ENCODE measurements at places on chromosomes 1 and 21.

DNA sequence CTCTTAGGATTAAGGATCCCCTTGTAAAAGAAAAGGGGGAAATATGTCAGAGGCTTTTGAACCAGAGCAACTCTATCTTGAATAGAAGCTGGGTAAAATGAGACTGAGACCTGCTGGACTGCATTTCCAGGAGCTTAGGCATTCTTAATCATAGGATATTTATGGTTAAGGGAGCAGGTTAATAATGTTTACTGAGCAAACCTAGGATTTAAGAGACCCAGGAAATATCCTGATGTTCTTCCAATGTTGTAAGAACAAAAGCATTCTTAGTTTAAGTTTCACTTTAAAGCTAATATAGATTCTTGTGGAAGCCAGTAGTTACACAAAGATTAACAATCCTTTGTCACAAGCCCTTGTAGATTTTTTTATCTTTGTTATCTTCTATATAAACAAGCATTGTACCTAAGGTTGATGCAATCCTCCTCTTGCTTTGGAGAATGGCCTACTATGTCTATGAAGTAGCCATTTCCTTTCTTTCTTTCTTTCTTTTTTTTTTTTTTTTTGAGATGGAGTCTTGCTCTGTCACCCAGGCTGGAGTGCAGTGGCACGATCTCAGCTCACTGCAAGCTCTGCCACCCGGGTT lies 570.2 kb upstream of the BEND5 start:
- no peak for DNase-seq

GRCh38 chr1:233168384-233168783 lies 127.1 kb downstream of the PCNX2 start:
- DNase-seq: no peak

GRCh38 chr1:237875291-237875690 lies 15.4 kb downstream of the ZP4 start:
- DNase-seq: no peak

GRCh38 chr1:156407344-156407743 lies 38.3 kb downstream of the RHBG start:
- DNase-seq: no peak

GRCh38 chr1:175804561-175804960 lies 61.2 kb upstream of the TNR start:
- no peak for DNase-seq

DNA sequence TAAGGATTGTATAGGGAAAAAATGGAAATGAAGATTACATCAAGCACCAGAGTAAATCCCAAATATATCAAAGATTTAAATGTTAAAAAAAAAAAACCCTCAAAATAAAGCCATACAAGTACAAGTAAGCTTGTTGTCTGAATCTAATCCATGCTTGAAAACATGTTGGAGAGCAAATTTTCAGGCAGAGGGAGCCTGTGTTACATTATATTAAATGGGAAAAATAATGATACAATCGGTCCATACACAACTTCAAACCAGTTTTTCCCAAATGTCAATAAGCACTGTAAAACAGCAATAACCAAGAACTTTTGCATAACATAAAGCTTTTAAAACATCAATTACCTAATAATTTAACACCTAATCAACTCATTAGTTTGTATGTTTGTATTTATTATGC lies 949.4 kb upstream of the ADGRL4 start:
- no peak for DNase-seq

DNA sequence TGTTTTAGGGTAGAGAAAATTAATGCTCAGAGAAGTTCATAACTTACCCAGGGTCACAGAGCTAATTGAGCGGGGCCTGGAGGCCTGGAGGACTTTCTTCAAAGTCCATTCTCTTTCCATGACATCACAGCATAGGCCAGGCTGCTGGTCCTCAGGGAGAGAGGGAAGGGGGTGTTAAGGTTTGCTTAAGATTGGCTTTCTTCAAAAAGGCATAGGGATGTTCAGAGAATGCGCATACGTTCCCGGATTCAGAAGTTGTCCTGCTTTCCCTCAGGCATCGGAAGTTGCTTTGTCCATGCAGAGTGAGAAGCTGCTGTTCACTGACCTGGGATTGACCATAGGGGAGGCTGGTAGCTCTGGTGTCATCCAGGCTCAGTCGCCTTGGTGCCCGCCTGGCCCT lies 25.0 kb downstream of the RASSF5 start:
- no peak for DNase-seq

DNA sequence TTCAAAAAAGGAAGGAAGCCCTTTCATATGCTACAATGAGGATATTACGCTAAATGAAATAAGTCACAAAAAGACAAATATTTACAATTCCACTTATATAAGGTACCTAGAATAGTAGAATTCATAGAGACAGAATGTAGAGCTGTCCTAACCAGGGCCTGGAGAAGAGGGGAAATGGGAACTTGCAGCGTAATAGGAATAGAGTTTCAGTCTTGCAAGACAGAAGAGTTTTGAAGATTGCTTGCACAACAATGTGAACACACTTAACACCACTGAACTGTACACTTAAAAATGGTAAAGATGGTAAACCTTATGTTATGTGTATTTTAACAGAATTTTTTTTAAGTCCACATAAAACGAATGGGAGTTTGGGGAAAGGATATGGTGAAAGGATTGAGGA lies 2.9 kb downstream of the CD1B start:
- peak; percentile 62 for DNase-seq

- DNase-seq: peak; percentile 66
These were observed 7.7 kb downstream of the ENSA start for GRCh38 chr1:150621497-150622302.

GRCh38 chr1:109158433-109158832 lies 44.5 kb downstream of the ELAPOR1 start:
- DNase-seq: no peak

DNA sequence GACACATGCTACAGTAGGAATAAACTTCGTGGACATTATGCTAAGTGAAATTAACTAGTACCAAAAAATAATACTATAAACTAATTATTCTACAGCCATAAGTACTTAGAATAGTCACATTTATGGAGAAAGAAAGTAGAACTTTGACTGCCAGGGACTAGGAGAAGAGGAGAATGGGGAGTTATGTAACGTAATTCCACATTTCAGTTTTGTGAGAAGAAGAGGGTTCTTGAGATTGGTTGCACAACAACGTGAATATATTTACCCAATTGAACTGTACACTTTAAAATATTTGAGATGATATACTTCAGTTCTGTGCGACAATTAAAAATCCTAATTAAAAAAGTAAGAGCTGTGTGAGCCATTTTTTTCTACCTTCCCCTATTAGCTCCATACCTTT lies 1412.9 kb downstream of the PLA2G4A start:
- no peak for DNase-seq

DNA sequence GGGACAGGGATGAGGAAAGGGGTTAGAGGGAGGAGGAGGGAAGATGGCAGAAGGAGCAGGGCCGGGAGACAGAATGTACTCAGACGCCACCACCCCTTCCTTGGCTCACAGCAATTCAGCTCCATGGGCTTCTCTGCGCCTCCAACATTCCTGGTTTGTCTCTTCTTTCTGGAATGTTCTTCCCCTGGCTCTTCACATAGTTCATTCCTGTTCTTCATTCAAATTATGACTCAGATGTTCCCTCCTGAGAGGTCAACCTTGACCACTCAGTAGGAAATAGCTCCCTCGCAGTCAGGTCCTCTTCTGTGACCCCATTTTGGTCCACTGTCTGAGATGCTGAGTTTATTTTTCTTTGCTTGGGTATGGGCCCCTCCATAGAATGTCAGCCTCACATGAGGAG lies 203.2 kb downstream of the C1orf94 start:
- DNase-seq: no peak

GRCh38 chr1:29398431-29398830 lies 162.1 kb downstream of the PTPRU start:
- no peak for DNase-seq

- no peak for DNase-seq
These were observed 31.9 kb downstream of the PLPP3 start for GRCh38 chr1:56547473-56547872.

- no peak for DNase-seq
These were observed 39.4 kb downstream of the NENF start for GRCh38 chr1:212471891-212472675.

GRCh38 chr21:16195538-16195910 lies 465.7 kb downstream of the USP25 start:
- peak; percentile 42 for DNase-seq

DNA sequence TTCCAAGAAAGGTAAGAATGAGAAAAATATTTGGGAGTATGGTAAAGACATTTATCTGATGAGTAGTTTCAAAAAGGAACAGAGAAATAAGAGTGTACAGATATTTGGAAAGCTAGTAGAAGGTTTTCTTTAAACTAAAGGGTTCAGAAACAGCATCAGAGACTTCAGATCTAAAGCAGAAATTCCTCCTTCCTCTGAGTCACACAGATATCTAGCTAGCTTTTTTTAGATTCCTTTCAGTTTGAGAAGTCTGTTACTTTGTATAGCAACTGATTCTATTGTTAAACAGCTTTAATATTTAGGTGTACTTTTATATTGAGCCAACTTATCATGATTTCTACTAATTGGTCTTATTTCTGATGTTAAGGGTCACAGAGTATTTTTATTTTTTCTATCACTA lies 4.7 kb downstream of the AMY2B start:
- DNase-seq: no peak

GRCh38 chr1:117150316-117150715 lies 28.8 kb upstream of the TRIM45 start:
- peak; percentile 2 for DNase-seq

DNA sequence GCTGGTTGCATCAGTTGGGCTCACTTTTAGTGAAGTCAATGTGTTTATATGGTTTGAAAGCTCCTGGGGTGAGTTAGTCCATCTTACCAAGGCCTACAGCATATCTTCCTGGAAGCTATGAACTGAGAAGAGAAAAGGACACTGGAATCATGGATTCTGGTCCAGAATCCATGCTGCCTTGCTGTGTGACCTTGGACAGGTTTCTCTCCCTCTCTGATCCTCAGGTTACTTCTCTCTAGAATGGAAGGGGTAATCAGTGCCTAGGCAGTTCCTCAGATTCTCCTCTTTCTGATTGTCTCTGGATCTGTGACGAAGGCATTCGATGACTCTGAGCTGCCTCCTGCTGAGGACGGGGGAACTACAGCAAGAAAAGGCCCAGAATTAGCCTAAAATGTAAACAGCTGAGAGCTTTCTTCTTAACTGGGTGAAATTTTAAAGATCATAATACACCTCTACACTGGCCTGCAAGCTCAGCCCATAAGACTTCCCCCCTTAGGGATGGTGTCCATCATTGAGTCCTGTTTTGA lies 425.0 kb upstream of the VAMP3 start:
- DNase-seq: no peak

DNA sequence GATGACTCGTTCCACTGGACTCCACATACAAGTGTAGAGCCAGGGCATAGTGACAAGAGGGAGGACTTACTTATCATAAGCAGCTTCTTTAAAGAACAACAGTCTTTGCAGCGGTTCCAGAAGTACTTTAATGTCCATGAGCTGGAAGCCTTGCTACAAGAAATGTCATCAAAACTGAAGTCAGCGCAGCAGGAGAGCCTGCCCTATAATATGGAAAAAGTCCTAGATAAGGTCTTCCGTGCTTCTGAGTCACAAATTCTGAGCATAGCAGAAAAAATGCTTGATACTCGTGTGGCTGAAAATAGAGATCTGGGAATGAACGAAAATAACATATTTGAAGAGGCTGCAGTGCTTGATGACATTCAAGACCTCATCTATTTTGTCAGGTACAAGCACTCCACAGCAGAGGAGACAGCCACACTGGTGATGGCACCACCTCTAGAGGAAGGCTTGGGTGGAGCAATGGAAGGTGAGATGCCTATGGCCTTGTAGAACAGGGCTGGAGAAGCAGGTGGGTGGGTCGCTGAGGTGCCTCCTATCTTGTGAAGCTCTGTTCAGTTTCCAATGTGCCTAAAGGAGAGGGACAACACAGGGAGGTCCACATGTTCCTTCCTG lies 12.1 kb downstream of the MIA3 start:
- no peak for DNase-seq

DNA sequence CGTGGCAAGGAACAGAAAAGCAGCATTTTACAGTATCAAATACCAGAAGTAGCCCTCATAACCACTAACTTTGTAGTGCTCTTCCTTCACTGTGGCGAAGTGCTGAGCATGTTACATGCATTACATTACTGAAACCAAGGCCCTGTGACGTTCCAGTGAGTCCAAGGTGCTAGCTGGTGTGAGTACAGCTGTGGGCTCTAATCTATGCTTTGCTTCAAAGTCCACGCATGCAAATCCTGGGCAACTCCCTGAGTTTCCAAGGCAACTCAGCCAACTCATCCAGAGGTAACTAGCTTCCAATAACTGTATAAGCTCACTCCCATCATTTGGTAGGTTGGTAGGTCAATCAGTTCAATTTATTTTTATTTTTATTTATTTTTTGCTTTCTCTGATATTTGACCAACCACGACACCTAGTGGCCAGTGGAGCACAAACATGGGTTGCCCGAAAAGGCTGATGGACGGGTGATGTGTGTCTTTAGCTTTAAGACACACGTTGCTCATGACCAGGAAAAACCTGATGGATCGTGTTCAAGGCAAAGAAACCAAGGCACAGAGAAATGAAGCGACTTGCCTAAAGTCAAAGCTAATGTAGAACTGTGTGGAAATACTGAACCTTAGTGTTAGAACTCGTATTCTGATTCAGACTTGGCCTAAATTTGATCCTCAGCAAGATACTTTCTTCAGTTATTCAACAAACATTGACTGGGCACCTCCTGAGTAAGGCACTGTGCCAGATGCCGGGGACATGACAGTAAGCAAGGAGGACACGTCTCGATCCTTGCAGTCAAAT lies 73.0 kb downstream of the GNG12 start:
- peak; percentile 77 for DNase-seq

DNA sequence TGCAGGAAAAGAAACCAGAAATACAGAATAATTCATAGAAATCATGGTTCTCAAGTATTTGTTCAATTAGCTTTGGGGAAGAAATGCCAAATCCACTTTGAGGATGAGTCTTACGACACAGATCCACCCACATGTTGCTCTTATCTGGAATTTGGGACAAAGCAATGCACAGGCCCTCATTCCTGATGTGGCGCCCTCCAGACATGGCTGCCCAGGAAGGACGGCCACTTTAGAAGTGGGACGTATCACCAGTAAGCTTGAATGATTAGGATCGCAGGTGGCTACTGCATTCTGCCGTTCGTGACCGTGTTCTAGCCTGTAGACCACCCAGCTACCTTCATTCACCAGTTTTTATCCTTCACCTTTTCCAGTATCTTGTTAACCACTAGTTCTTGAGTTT lies 20.1 kb upstream of the NCMAP start:
- DNase-seq: no peak

DNA sequence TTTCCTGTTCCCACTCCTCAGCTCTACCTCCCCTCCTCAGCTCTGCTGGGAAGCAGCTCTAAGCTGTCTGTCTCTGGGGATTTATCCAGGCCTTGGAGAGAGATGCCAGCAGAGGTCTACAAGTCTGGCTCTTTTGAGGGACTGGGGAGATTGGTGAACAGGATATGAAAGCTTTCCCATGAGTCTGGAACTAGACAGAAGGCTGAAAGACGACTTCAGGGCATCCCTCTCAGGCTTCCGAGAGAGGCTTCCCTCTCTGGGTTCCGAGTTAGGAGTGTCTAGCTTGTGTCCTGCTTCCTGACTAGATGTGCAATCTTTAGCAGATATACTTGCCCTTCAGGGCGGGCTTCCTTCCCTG lies 733 bp downstream of the TMEM35B start:
- no peak for DNase-seq

GRCh38 chr1:37811027-37811655 lies 3.1 kb upstream of the YRDC start:
- peak; percentile 80 for DNase-seq

GRCh38 chr1:235415008-235415904 lies 48.0 kb downstream of the TBCE start:
- DNase-seq: peak; percentile 48
